ENCODE measurements at places on chromosomes 5 and 9. TPM values are rescaled to one million over a fixed set of nuclear protein-coding genes. Genes with fewer than 3 reads are reported as not detected.

DNA sequence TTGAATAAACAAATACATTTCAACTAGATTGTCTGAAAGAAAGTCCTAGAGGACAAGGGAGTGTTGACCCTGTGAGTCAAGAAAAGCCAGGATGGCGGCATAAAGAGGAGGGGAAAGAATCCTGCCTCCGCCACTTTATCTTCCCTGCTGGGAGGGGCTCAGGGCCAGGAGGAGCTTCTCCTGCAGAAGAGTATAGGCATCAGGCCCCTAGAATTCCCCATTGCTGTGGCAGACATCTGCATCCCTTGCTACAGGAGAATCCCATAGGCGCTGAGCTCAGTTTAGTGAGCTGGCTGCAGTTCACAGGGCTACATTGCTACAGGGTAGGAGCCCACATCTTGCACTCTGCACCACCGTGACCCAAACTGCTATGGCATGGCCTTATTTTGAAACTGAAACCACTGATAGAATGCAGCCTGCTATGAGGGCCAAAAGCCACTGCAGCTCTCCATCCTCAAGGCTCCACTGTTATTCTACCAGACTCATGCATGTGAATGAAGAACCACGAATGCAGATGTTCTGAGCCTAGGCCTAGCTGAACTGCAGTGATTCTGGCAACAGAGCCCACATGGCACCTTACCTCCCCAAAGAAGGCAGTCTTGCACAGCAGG is 941.4 kb upstream of the CTNND2 start:
- no peak for DNase-seq
- H3K36me3 ChIP-seq: no peaks in the 10 kb centered on the region
- H3K4me3 ChIP-seq: no peak overlapping the region
- no peak overlapping the region for H3K27ac ChIP-seq
- no peaks in the 10 kb centered on the region for H3K4me1 ChIP-seq

DNA sequence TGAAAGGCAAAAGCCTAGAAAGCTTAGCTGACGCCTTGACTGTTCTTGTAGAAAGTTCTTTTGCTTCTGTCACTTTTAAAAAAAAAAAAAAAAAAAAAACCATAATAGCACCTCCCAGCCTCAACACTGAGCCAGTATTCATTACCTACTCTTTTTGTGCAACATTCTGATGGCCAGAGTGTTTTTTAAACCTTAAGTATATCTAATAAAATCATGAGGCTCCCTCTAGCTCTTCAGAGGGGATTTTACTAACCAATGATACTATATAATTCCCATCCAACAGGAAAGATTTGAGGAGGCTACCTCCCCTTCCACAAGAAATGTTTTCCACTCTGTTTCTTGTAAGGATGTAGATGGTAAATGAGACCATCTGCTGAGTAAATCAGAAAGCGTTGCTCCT is 3.9 kb downstream of the BNC2 start:
- peaks cover 17% of the 10 kb centered on the region for H3K27me3 ChIP-seq
- peaks cover 3% of the 10 kb centered on the region for H3K4me1 ChIP-seq
- H3K36me3 ChIP-seq: no peaks in the 10 kb centered on the region
- no peak overlapping the region for H3K27ac ChIP-seq
- no peak overlapping the region for H3K4me3 ChIP-seq
- no peak for DNase-seq

DNA sequence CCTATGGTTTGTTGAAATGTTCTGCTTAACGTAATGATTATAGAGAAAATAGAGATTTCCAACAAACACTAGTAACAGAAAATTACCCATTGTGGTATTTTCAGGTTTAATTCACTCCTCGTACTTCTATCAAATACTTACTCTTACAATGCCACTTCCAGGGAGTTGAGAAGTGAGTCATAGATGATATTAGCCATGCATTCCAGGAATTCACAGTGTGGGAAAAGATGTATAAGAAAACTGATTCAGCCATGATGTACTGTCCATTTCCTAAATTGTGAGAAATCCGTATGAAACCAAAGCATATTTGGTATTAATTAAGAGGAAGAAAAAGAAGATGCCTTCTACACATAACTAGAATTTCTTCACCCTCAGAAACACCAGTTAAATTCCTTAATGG is 1854.6 kb upstream of the WWC1 start:
- H3K27me3 ChIP-seq: no peaks in the 10 kb centered on the region
- H3K36me3 ChIP-seq: no peaks in the 10 kb centered on the region

DNA sequence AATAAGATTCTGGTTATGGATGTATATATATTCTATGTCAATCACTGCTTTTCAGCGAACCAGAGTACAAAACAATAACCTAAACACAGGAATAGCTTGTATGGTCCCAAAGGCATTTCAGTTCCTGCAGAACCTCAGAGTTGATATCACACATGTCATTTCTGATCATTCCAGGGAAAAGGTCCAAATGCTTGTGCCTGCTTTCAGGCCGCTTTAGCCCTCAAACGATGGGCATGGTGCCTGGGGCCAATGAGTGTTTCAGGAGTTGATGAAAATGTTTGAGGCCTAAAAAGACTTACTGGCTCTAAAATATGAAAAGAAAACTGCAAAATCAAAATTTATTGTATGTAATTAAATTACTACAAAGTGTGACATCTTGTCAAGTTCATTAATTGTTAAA is 22.8 kb downstream of the ANGPTL2 start:
- H3K27me3 ChIP-seq: no peaks in the 10 kb centered on the region
- H3K4me1 ChIP-seq: peaks cover 44% of the 10 kb centered on the region
- no peak for DNase-seq
- no peak overlapping the region for H3K4me3 ChIP-seq

DNA sequence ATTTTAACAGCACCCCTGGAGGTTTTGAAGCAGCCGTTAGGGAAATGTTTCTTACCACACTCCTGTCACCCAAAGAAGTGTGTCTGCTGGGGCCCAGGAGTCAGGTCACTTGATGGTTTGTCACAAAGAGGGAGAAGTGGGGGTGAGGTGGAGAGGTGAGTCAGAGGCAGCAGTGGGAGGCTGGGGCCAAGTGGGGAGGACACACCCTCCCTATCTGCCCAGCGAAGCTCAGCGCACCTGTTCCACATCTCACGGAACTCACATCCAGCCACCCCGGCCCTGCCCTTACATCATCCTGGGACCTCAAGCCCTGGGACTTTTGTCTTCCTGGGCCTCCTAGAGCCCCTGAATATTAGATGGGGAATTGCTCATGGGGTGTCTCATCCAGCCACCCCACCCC is 171.1 kb upstream of the SMIM23 start:
- H3K4me1 ChIP-seq: no peaks in the 10 kb centered on the region
- no peak overlapping the region for H3K4me3 ChIP-seq
- H3K27me3 ChIP-seq: no peaks in the 10 kb centered on the region

GRCh38 chr5:66717455-66718373 is 121.5 kb downstream of the MAST4 start:
- no peak overlapping the region for H3K4me3 ChIP-seq
- H3K36me3 ChIP-seq: no peaks in the 10 kb centered on the region
- DNase-seq: no peak
- no peaks in the 10 kb centered on the region for H3K4me1 ChIP-seq
- H3K27me3 ChIP-seq: no peaks in the 10 kb centered on the region
- no peak overlapping the region for H3K27ac ChIP-seq

GRCh38 chr5:88394536-88395175 is 126.0 kb upstream of the TMEM161B start:
- H3K27ac ChIP-seq: no peak overlapping the region
- no peak overlapping the region for H3K4me3 ChIP-seq
- H3K27me3 ChIP-seq: no peaks in the 10 kb centered on the region
- no peaks in the 10 kb centered on the region for H3K4me1 ChIP-seq
- no peaks in the 10 kb centered on the region for H3K36me3 ChIP-seq

DNA sequence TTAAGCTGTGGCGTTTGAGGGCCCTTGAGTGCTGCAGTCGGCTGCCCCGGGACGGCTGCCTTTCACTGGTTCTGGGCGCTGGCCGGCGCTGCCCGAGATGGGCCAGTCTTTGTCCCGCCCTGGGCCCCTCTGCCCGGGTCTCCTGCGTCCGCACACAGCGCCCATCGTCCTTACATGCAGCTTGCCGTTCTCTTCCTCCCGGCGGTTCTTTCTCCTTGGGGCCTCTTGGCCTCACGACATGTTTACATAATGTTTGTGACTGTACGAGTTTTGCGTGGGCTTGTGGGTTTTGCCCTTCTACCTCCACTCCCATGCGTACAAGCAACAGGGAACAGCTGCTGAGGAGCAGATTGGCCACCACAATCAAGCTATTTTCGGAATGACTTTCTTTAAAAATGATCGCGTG is 618 bp downstream of the TNPO1 start:
- no peaks in the 10 kb centered on the region for H3K27me3 ChIP-seq
- H3K36me3 ChIP-seq: no peaks in the 10 kb centered on the region
- H3K4me3 ChIP-seq: peak overlapping the region; percentile 81
- peaks cover 36% of the 10 kb centered on the region for H3K4me1 ChIP-seq
- H3K27ac ChIP-seq: peak overlapping the region; percentile 98
- peak; percentile 82 for DNase-seq

- H3K36me3 ChIP-seq: no peaks in the 10 kb centered on the region
- no peak overlapping the region for H3K4me3 ChIP-seq
- peaks cover 7% of the 10 kb centered on the region for H3K4me1 ChIP-seq
- H3K27ac ChIP-seq: no peak overlapping the region
These were observed 137.3 kb upstream of the ACO1 start for GRCh38 chr9:32247168-32247567.

GRCh38 chr5:6458833-6459232 is 10.2 kb downstream of the UBE2QL1 start:
- H3K36me3 ChIP-seq: no peaks in the 10 kb centered on the region
- peaks cover 31% of the 10 kb centered on the region for H3K27me3 ChIP-seq
- no peak overlapping the region for H3K27ac ChIP-seq
- H3K4me3 ChIP-seq: no peak overlapping the region
- H3K4me1 ChIP-seq: no peaks in the 10 kb centered on the region

DNA sequence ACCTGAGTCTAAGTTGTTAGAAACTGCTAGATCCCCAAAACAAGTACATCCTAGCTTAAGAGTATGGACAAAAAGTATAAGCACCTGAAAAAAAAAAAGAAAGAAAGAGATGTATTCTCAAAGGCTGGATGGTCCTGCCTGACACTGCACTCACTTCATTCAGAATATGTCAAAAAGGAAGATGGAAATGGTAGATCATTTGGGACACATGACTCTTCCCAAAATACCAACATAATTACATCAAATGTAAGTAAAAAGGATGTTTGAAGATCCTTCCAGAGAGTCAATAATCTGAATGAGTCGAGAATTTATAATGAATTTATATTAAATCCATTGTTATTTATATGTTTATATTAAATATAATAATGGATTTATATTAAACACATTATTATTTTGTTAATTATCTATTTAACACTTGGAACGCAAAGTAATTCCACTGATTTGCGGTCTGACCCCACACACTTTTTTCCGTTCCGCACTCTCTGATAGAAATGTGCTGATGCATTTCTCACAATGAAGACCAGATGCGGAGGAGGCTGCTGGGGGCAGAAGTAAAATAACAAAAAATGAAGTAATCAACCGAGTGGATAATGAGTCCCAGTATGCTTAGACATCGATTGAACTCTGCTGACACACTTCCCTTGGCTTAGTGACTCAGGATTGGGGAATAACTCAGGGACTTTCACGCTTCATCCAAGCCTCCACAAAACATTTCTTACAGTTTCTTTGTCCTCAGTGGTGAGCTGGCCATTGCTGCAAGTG is 201.2 kb downstream of the ADAMTS12 start:
- no peak overlapping the region for H3K4me3 ChIP-seq
- no peaks in the 10 kb centered on the region for H3K27me3 ChIP-seq
- DNase-seq: no peak

DNA sequence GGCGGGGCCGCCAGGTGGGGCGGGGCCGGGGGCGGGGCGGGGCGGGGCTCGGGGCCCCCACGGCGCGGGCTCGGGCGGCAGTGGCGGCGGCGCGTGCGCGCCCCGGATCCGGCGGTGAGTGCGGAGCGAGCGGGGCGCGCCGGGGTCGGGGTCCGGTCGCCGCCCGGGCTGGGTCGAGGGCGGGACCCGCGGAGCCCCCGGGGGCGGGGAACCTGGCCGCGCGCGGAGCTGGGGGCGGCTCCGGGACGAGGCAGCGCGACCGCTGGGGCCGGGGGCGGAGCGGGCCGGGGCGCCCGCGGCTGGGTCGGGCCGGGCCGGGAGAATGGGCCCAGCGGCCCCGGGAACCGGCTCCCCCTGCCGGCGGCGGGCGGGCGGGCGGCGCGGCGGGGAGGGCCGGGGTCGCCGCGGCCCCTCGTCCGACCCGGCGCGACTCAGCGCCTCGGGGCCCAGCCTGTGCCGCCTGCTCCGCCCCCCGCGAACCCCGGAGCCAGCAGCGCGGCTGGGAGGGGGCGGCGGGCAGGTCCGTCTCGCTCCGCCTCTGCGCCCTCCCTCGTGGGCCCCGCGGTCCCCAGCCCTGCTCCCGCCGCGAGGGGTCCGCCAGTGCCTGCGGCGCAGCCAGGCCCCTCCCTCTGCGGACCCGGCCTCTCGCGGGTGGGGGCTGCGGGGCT is 3.1 kb downstream of the EGFL7 start:
- peak; percentile 68 for DNase-seq
- peak overlapping the region; percentile 48 for H3K4me3 ChIP-seq
- no peak overlapping the region for H3K27ac ChIP-seq
- no peaks in the 10 kb centered on the region for H3K36me3 ChIP-seq

GRCh38 chr5:1161108-1161832 is 40.1 kb upstream of the SLC6A19 start:
- H3K4me1 ChIP-seq: peaks cover 6% of the 10 kb centered on the region
- H3K36me3 ChIP-seq: no peaks in the 10 kb centered on the region
- H3K27ac ChIP-seq: peak overlapping the region; percentile 68

- no peak for DNase-seq
- no peak overlapping the region for H3K27ac ChIP-seq
- peaks cover 8% of the 10 kb centered on the region for H3K4me1 ChIP-seq
- no peaks in the 10 kb centered on the region for H3K27me3 ChIP-seq
- H3K4me3 ChIP-seq: no peak overlapping the region
These were observed 1.8 kb upstream of the AQP7 start for GRCh38 chr9:33403941-33404787.

- DNase-seq: no peak
- H3K27ac ChIP-seq: no peak overlapping the region
- H3K27me3 ChIP-seq: no peaks in the 10 kb centered on the region
- no peaks in the 10 kb centered on the region for H3K4me1 ChIP-seq
These were observed 7.0 kb downstream of the PDE6A start for GRCh38 chr5:149937610-149938009.

DNA sequence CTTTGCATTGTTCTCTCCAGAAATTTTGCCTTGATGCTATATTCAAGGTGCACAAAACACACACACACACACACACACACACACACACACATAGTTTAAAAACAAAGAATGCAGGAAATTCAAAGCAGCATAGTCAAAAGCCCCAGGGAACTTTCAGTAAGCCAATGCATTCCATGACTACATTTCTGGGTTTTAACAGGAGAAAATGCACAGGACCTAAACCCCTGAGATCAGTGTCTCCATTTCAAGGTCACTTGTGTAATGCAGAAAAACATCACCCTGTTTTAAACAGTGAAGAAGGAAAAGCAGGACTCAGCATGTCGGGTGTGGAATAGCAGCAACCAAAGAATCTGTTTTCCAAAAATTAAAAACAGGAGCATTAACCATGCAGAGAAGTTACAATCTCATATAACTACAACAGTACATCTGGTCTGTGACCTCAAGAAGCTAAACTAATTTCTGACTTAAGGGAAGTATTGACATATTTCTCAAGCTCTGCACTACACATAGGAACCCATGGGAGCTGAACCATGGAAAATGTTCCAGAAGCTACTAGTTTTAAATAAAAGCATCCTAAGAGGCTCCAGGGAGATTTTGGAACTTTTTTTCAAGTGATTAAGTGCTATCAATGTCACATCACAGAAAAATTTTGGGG is 296.7 kb downstream of the HINT1 start:
- no peak overlapping the region for H3K4me3 ChIP-seq
- H3K27me3 ChIP-seq: no peaks in the 10 kb centered on the region
- H3K36me3 ChIP-seq: no peaks in the 10 kb centered on the region
- DNase-seq: no peak
- H3K27ac ChIP-seq: no peak overlapping the region

PGM5 gene
- total RNA-seq: 124 TPM

ACOT12 gene
- total RNA-seq: not detected

SLCO4C1 gene
- total RNA-seq: not detected

CSF2 gene
- total RNA-seq: not detected

LNPEP gene
- 71.9 TPM for total RNA-seq

GGTA1 gene
- 7.1 TPM for total RNA-seq

TMEM245 gene
- total RNA-seq: 76.3 TPM
